ENCODE measurements at places on chromosomes 2 and 18.

- DNase-seq: no peak
These were observed 25.5 kb downstream of the ITPRID2 start for GRCh38 chr2:181916726-181917718.

DNA sequence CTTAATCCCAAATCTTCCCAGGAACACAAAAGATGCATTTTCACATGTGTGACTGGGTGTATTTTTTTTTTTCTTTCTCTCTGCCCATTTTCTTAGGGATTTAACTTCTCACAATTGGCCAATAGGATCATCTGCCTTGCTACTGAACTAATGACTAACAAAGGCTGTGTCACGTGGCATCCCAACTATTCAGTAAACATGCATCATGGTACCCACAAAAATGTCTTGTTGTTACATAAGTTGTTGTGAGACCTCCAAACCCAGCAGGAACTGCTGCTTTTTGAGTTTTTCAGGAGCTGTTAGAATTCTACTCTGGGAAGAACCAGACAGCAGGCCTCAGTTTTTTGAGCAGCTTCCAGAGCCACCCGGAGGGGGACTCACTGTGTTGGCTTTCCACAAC, 31.9 kb downstream of the GAD1 start:
- DNase-seq: no peak

DNA sequence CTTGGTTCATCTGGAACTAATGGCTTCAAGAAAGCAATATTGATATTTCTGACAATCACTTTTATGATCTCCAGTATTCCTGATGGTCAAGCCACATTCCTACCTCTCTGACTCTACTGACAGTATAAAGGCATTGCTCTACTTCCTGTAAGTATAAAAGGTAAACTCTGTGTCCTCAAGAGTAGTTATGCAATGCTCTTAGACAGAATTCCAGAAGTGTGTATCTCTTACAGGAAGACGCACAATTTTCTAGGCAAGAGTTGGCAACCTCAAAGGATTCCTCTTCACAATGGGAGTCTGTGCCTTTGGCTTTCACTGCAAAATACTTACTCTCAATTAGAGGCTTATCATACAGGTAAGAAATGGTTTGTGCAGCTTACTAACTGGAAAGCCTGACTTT, 100.1 kb downstream of the THADA start:
- no peak for DNase-seq

DNA sequence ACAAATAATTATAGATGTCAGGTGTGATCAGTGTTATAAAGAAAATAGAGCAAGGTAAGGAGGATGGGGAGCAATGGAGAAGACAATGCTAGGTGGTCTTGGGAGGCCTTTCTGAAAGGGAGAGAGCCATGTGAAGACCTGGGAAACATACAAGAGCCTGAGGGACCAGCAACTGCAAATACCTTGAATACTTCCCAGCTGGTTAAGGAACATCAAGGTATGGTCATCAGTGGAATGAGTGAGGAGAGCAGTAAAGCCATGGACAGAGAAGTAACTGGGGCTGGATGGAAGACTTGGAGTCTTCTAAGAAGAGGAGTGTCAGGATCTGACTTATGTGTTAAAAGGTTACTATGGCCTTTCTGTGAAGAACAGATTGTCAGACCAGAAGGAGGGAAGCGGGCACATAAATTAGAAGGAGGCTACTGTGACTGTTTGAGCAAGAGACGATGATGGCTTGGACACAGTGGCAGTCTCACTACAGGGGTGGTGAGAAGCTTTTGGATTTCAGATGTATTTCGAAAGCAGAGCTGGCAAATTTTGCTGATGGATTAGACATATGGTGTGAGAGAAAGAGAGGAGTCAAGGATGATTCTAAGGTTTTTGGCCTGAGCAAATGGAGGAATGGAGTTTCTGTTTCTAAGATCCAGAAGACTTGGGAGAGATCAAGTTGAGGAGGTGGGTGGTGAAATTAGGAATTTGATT, 22.8 kb upstream of the EXOC6B start:
- no peak for DNase-seq

DNA sequence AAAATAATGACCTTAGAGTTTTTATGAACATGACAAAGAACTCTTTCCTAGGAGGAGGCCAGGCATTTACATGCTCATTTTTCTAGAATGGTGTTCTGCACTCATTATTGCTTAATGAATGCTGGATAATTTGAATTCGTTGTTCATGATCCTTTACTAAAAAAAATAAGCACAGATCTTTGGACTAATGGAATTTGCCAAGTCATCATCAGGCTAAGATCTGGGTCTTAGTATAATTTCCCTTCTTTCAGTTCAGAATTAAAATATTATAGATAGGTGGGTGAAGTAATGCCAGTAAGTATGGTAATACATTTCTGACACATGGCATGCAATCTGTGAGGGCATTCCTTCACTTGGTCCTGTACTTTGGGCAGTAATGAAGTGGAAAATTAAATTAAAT, 143.8 kb upstream of the AQP4 start:
- DNase-seq: no peak

GRCh38 chr2:226873051-226873620, 37.3 kb downstream of the RHBDD1 start:
- no peak for DNase-seq

DNA sequence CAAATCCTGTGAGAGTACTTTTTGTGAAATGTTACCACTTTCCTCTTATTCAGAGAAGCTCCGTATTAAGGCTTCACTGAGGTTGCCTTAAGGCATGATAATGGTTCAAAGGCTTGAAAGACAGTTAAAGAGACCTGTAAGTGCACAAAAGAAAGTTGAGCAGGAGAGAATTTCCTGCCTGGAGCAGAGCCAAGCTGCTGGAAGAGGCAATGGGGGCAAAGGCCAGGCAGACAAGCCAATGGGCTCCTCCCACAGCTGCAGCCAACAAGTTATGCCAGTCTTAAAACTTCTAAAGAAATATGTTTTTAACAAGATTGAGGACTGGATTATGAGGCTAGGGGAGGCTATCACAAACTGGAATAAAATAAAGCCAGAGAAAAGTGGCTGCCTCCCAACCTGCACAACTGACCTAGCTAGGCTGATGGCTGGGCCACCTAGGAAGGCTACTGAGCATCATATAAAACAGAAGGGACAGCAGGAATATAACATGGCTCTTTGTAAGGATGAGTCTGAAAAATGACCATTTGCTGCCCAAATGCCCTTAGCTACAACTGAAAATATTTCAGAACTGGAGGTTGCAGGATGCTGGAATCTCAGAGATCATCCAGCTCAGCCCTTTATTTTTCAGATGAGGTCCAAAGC, 2.1 kb downstream of the IL1B start:
- no peak for DNase-seq

DNA sequence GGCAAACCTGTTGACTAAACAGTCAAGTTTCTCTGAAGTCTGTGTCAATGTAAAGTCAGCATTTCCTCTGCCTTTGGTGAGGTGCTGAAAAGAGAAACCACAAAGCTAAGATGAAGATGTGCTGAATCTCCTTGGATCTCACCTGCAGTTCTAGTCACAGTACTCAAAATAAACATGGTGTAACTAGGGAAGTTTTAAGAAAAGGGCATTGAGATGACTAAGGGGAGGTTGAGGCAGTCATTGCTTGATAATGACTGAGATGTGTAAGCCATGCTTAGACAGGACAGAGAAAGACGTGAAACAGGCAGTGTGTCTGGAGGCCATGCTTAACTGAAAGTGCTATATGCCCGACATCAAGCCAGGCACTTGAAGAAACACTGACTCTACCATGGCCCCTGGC, 1010.0 kb upstream of the CELF4 start:
- DNase-seq: no peak

- no peak for DNase-seq
These were observed 614.2 kb upstream of the REG3G start for GRCh38 chr2:78411303-78411702.

DNA sequence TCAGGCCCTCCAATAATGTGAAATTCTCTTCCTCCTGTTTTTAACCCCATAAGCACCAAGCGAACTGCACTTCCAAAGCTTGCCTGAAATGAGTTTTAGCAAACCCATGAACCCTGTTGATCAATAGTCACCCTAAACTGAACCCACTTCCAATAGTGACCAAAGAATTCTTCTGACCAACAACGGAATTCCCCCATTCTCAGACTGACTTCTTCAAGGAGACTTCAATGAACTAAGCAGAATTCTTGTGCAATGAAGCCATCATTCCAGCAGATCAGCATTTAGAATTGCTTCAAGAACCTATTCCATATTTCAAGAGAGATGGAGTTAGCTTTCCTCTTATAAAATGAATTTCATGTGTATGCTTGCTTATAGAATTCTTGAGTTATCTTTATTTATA, 176.9 kb upstream of the FN1 start:
- no peak for DNase-seq

DNA sequence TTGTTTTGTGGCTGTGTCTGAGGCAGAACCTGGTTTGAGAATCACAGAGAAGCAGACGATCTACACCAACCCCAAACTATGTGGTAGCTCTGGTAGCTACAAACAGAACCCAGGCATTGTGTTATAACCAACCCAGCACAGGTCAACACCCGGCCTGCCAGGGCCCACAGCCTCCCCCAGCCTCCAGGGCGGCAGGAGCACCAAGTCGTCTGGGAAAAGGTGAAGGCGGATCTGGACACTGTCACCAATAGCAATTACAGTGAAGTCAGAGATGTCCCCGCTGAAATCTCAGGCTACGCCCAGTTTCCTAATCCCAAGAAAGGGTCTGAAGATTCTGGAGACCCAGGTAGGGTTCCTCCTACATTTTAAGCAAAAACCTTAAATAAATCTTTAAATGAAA, 3.6 kb downstream of the HJURP start:
- no peak for DNase-seq

DNA sequence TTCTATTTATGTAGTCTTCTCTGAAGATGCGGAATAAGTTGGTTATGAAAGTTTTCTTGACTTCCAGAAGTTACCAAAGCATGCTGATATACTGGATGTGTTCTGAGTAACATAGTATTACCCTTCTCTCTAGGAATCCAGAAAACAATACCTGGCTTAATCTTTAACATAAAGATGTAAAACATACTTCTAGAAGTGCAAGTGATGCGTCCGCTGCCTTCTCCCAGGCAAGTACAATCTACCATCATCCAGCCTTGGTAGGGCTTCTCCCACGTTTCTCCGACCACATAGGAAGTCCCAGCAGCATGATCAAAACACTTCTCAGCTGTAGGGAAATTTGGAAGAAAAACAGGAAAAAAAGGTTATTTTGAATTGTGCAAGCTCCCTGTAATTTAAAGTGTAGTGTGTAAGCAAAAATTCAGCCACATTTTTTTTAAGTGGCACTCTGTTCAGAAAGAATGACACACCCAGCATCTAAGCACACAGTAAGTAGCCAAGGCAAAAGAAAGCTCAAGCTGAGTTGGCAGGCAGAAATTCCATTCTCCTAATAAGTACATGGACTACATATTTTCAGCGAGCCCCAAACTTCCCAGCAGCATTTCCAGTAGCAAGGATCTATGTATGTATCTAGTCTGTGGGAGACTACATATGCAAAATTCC, 5.2 kb downstream of the FN1 start:
- DNase-seq: no peak

- no peak for DNase-seq
These were observed 107.5 kb upstream of the PELI1 start for GRCh38 chr2:64251497-64252250.

GRCh38 chr2:235856151-235856854, 311.9 kb downstream of the GBX2 start:
- no peak for DNase-seq

DNA sequence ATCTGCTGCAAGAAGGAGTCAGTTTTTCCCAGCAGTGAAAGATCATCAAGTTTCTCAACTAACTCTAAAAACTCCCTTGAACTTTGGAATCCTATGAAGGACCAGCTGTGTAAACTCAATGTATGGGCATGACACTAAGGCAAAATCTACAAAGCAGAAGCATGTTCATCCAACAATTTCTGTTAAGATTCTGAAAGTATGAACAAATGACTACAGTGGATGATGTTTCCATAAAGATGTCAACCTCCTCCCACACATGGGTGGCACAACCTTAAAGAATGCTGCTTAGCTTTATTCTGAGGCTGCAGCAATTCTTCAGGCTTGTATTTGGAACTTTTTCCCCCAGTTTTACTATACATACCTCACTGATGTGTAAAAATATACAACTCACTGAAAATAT, 47.2 kb downstream of the WDR33 start:
- DNase-seq: no peak

- no peak for DNase-seq
These were observed 68.2 kb downstream of the PDE1A start for GRCh38 chr2:182358601-182359000.

GRCh38 chr2:201827621-201828020, 21.3 kb downstream of the CDK15 start:
- no peak for DNase-seq

- no peak for DNase-seq
These were observed 187.6 kb downstream of the ARHGAP28 start for GRCh38 chr18:6917072-6917471.

DNA sequence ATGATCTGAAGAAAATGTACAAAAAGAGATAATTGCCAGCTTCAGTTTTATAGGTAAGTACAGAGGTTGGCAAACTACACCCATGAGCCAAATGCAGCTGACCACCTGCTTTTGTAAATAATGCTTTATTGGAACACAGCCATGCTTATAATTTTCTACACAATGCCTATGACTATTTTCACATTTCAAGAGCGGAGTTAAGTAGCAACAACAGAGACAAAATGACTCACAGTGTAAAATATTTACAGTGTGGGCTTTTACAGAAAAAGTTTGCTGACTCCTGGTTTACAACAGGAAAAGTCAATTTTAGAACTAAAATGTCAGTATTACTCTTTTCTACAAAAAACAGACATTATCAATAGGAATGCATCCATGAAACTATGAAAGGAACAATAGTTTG, 26.0 kb downstream of the CWC22 start:
- DNase-seq: no peak

DNA sequence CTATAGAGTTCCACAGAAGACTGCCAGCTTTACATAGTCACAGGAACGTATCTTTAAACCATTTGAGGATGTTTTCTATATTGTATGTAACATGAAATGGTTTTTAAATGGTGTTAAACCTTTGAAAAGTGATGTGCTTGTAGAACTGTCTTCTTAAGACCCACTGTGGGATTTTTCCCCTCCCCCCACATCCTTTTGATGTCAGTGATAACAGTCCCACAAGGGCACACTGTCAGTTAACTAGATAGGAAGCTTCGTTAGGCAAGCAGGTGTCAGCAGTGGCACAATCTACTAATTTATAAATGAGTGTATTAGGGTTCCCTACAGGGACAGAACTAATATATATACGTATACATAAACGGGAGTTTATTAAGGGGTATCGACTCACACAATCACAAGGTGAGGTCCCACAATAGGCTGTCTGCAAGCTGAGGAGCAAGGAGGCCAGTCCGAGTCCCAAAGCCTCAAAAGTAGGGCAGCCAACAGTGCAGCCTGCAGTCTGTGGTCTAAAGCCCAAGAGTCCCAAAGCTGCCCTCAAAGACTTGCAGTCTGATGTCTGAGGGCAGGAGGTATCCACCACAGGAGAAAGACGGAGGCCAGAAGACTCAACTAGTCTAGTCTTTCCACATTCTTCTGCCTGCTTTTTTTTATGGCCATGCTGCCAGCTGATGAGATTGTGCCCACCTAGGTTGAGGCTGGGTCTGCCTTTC, 23.8 kb upstream of the HNRNPLL start:
- no peak for DNase-seq

Measured in right renal pelvis (tissue), 4 donors.